ENCODE measurements at places on chromosomes 12 and 14.

- DNase-seq = peak; percentile 12
Measured at GRCh38 chr14:44316647-44317440, 190.2 kb downstream of the FSCB start.

DNA sequence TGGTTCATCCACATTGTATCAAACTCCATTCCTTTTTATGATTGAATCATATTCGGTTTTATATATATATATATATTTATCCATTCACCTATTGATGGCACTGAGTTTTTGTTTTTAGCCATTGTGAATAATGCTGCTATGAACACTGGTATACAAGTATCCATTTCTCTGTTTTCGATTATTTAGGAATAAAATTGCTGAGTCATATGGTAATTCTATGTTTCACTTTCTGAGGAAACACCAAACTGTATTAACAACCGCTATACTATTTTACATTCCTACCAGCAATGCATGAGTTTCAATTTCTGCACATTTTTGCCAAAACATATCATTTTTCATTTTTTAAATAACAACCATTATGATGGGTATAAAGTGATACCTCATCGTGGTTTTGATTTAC, 104.7 kb downstream of the C12orf42 start:
- no peak for DNase-seq

GRCh38 chr12:103854372-103854973, 13.4 kb upstream of the NT5DC3 start:
- DNase-seq = no peak

DNA sequence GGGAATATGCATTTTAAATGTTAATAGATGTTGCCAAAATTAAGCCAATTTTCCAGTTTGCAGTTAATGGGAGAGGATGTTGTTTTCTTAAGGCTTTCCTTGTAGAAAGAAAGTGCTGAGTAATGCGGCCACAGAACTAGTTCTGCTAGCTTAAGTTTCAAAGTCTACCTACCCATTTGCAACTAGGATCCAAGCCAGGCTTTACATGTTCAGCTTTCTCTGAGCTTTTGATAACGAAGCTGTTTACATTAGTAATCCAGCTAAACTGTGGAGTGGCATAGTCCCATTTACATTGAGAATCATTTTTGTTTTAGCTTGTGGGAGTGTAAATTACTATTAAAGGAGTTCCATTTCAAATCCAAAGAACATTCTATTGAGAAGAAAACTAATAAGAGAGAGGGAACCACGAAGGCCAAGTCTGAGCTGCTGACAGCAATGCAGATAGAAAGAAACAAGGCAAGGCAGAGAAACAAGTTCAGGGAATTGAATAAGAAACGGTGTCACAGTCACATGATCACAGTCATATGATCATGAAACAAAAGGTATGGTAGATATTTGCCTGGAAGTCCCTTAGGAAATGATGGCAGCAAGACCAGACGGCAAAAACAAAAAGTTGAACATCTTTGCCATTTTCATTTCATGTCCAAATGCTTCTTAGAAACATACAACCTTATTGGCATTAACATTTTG, 274.9 kb downstream of the PAWR start:
- no peak for DNase-seq

- DNase-seq = no peak
Measured at GRCh38 chr14:65080960-65081747, 21.2 kb downstream of the MAX start.

DNA sequence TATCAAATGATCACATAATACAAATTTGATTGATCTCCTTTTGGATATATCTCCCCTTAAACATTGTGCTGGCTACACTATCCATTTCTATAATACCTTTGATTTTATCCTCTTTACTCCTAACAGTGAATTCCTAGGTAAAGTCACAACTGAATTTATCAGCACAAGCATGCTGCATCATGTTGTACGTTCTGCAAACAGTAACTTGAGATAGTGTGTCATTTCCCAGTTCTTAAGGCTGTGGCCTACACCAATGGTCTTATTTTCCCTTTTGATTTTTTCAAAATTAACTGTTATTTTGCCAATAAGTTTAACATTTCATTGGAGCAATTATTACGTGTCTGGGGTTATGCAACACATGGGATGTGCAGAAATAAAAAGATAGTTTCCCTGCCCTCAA, 24.8 kb downstream of the PRKCH start:
- DNase-seq = no peak

- DNase-seq = no peak
Measured at GRCh38 chr12:67916266-67916970, 72.8 kb upstream of the IFNG-AS1 start.

- DNase-seq = no peak
Measured at GRCh38 chr14:96297000-96297399, 41.0 kb downstream of the BDKRB1 start.

DNA sequence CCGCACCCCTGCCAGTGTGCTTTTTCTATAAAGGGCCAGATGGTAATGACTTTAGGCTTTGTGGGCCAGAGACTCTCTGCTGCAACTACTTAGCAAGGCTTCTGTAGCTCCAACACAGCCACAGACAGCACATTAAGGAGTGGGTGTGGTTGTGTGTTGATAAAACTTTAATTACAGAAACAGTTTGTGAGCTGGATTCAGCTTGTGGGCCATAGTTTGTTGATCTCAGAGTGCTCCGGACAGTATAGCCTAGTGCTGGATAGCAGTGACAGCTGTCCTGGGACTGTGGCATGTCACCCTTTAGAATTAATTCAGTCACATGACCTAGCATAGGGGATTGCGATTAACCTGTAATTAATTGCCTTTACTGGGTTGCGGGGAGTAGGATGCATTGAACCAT, 109.7 kb downstream of the ZNF664 start:
- no peak for DNase-seq

- DNase-seq = peak; percentile 65
Measured at GRCh38 chr14:105061428-105062047, 3.7 kb downstream of the GPR132 start.

- DNase-seq = no peak
Measured at GRCh38 chr12:71854594-71854993, 15.0 kb downstream of the TBC1D15 start.

DNA sequence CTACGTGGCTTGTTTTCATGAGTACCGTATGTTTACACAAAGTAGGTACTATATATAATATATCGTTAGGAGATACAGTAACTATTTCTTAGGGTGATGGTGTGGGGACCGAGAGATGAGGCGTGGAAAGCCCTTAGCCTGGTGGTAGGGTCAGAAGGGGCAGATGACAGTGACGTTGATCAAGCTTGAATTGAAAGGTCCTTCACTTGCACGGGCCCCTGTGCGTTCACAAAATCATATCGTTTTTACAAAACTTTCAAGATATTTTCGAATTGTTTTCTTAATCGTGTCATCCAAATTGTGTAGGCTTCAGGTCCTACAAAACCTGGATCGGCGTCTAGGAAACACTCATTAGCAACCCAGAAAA, 881 bp upstream of the SOS2 start:
- no peak for DNase-seq

DNA sequence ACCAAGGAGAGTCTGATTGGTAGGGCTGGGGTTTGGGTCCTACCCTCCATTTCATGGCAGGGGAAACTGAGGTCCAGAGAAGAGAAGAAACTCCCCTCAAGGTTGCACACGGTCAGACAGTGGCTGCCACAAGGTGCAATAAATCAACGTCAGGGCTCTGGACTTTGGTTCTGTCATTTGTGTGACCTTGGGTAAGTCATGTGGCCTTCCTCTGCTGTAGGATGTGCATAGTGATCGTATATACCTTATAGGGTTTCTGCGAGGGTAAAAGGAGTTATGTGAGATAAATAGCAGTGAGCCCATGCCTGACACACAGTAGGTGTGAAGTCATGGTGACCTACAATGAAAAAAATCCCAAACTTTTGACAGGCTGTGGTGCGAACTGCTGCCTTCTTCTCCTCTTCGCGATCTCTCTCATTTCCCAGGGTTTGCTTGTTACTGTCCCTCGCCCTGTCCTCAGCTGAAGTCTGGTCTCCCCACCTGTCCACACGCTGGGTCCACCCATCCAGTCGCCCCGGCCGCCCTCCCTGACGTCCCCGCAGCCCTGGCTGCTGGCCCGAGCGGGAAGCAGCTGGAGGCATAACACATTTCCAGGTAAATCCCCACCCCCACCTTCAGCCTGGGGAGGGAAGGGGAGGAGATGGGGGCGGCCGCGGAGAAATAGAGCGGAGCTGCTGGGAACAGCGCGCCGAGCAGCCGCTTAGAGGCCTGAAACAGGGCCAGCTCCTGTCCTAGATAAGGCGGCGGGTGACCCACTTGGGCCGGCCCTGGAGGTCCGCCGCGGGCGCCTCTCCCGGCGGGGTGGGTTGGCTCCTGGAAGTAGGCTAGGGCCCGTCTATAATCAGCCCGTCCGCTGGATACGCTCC, 1.8 kb upstream of the FAM222A start:
- DNase-seq = no peak

DNA sequence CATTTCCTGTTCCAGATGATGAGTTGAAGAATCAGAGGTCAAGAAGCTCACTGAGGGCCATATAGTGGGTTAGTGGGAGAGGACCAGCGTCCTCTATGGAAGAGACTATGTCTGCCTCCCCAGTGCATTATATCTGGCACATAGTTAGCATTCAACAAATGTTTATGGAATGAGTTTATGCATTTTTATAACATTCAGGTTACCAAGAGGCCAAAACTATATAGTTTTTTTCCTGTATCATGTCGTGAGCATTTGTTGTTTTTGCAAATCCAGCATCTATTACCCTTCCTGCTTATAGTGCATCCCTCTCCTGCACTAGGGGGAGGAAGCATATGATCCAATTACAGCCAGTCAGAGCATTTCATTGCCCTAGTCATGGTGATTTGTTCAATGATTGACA, 60.6 kb downstream of the SUDS3 start:
- no peak for DNase-seq

Data from activated T-cell treated with anti-CD3 and anti-CD28 coated beads for 48 hours (primary cell).